Globus pallidus (tissue), 1 donor: ENCODE measurements at places on chromosomes 11 and 22.

- DNase-seq = no peak
Measured at GRCh38 chr22:45358127-45358526, 48.4 kb downstream of the FAM118A start.

DNA sequence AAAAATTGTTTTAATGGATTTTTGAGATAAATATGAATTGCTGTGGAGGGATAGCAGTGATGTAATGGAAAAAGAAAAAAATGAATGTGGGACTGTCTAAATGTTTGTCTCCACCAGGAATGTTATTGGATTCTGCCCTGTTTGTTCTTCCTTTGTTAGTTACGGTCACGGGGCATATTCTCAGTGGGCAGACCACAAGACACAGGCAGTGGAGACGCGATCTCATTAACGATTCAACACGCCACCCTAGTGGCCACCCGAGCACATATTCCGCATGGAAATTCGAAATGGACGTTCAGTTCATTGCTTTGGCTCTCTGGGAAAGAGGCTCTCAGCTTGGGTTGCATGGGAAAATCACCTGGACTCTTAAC lies 151.8 kb upstream of the TTC12 start:
- DNase-seq = peak; percentile 92

- DNase-seq = no peak
Measured at GRCh38 chr11:15276621-15277020, 161.9 kb downstream of the INSC start.

- DNase-seq = peak; percentile 77
Measured at GRCh38 chr22:17436382-17436980, 67.2 kb downstream of the CECR2 start.

DNA sequence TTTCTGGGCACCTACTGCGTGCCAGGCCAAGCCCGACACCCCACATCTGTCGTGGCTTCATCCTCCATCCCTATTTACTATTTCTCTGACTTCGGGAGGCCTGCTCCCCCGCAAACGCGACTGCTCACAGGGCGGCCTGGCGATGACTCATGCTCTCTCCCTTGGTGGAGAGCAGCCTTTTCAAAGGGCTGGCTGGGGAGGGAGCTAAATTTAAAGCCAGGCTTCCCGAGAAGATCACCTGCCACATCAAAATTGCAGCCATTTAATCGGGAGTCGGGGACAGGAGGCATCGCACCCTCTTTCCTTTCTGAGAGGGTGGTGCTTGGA lies 24.9 kb upstream of the SHISAL1 start:
- no peak for DNase-seq

DNA sequence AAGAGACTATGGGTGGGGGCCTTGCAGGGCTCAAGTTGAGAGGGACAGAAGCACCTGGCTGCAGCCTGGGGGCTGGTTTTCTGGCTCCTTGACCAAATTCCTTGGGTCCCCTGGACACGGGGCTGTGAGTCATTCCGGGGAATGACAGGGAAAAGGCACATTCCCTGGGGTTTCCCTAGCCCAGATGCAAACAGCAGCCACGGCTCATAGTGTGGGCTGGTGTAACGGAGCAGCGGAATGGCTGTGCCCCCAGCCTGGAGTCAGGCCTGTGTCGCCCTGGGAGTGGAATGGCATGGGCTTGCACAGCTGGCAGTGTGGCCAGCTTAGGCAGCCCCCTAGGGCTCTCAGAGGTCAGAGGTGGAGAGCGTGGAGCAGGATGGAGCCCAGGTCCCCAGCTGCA lies 77.6 kb upstream of the KCNQ1OT1 start:
- no peak for DNase-seq

DNA sequence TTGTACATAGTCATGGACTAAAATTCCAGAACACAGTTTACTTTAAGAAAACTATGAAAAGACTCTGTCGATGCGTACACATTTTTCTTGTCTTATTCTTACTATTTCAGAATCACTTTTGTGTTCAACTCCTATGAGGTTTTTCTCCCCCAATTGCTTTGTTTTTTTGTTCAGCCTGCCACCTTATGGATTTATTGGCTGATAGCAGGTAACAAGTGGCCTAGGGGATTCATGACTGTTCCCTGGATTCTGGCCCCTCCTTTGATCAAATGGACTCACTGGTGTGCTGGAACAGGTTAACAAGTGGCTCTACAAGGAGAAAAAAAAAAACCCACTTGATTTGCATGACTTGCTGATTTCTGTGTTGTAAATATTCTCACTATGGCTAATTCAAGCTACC lies 10.6 kb downstream of the MMP20 start:
- DNase-seq = no peak

- DNase-seq = no peak
Measured at GRCh38 chr22:44217346-44217745, 36.6 kb downstream of the PARVG start.

- DNase-seq = no peak
Measured at GRCh38 chr11:36054628-36055027, 110.8 kb downstream of the LDLRAD3 start.

DNA sequence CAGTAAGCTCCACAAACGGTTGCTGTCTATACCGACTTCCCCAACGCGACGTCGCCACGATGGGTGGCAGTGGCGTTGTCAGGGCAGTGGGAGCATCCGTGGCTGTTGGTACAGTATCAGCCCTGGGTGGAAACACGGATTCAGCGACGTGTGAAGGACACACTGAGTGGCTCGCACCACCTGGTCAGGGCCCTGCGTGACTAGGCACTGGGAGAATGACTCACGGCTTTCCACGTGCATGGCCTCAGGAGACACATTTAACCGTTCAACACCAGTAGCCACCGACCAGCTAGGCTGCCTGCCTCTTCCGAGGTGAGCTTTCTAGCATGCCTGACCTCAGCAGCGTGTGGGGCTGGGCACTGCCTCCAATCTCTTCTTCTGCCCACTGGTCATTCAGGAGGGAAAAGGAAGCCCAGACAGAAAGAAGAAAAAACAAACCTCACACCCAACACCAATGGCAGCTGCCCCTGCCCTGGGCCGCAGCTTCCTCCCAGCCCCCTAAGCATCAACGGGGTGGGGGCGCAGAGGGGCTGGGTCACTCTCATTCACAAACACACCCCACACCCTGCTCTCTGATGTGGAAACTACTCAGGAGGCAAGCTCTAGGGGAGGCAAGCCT lies 59.0 kb downstream of the MYH9 start:
- DNase-seq = no peak

GRCh38 chr11:6022956-6023355 lies 7.6 kb downstream of the OR56A1 start:
- DNase-seq = peak; percentile 2

- DNase-seq = no peak
Measured at GRCh38 chr11:34263441-34264091, 94.2 kb downstream of the ABTB2 start.

GRCh38 chr11:43316451-43316850 lies 4.7 kb downstream of the API5 start:
- DNase-seq = no peak

DNA sequence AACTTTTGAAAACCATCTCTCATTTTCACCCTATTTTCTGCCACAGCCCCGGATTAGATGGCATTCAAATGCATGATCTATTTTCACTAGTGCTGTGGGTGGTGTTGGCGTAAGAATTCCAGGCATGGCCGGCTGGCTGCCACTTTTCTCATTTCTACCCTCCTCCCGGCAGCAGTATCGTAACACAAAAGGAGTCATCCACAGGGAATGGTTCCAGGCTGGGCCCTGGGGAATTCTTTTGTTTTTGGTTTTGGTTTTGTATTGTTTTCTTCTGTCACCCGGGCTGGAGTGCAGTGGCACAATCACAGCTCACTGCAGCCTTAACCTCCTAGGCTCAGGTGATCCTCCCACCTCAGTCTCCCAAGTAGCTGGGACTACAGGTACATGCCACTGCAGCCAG lies 13.8 kb downstream of the JAML start:
- DNase-seq = no peak

GRCh38 chr22:26394777-26395176 lies 34.3 kb upstream of the ASPHD2 start:
- no peak for DNase-seq

GRCh38 chr22:33882991-33883390 lies 37.3 kb downstream of the LARGE1 start:
- DNase-seq = no peak

- DNase-seq = no peak
Measured at GRCh38 chr11:26229257-26229656, 102.7 kb upstream of the ANO3 start.

DNA sequence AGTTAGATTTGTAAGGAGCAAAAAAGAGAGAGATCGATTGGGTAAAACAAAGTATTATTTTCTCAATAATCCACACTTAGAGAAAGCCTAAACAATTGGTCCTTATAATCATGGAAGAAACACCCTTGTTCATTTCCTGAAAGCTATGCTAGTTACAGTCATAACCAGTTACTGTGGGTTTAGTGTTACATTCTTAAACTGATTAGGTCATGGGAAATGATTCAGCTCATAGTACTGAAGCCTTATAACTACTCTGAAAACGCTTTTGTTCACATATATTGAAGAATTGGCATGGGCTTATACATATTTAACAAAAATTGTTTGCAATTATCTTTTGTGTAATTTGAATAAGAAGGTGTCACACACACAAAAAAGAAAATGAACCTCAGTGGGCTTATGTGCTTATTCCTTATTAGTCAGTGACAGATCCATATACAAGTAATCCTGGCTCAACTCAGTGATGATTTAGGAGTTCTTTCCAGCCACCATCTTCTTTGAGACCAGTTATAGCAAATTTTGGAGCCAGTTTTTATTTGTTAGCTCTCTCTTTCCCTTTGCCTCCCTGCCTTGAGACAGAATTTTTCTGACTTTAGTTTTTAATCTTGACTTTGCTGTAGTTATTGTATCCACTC lies 198.5 kb upstream of the CTSC start:
- DNase-seq = no peak

- DNase-seq = no peak
Measured at GRCh38 chr11:46493791-46494190, 100.0 kb downstream of the AMBRA1 start.

- DNase-seq = no peak
Measured at GRCh38 chr22:25919452-25919851, 177.5 kb downstream of the MYO18B start.

- DNase-seq = no peak
Measured at GRCh38 chr11:83613767-83614121, 327.6 kb upstream of the CCDC90B start.

DNA sequence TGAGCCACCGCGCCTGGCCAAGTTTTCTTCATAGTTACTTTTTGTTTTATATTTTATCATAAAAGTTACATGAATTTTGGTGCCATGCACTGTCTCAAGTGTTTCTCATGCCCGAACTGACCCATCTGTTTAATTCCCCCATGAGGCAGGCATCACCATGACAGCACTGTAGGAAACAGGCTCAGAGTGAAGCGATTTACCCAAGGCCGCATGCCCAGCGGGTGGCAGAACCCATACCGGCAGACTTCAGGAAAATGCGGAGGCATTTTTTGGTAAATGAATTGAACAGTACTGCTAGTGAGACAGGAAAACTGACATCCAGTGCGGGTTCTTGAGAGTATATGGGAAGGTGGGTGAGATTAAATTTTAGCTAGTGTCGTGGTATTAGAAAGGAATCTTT lies 19.0 kb downstream of the CECR2 start:
- DNase-seq = no peak

- DNase-seq = no peak
Measured at GRCh38 chr11:63951779-63952536, 13.2 kb downstream of the NAA40 start.

DNA sequence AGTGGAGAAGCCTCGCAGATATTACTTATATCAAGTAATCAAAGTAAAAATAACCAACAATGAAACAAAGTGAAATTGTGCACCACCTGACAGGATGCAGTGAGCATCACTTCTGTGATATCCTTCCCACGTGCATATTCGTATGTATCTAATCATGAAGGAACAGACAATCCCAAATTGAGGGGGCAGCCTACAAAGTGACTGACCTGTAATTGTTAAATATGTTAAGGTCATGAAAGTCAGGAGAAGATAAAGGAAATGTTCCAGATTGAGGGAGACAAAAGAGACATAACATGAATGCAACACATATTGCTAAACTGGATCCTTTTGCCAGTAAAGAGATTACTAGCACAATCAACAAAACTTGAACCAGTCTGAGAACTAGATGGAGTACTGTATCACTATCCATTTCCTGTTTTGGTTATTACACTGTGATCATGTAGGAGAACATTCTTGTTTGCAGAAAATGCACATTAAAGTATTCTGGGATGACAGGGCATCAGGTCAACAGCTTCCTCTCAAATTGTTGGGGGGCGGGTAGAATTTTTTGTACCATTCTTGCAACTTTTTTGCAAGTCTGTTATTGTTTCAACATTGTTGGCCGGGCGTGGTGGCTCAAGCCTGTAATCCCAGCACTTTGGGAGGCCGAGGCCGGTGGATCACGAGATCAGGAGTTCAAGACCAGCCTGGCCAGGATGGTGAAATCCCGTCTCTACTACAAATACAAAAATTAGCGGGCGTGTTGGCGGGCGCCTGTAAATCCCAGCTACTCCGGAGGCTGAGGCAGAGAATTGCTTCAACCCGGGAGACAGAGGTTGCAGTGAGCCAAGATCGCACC lies 2.0 kb downstream of the SBF2 start:
- no peak for DNase-seq

- no peak for DNase-seq
Measured at GRCh38 chr11:95850137-95850536, 59.8 kb downstream of the CEP57 start.

GRCh38 chr22:50376085-50376651 lies 33.0 kb downstream of the PPP6R2 start:
- DNase-seq = no peak

DNA sequence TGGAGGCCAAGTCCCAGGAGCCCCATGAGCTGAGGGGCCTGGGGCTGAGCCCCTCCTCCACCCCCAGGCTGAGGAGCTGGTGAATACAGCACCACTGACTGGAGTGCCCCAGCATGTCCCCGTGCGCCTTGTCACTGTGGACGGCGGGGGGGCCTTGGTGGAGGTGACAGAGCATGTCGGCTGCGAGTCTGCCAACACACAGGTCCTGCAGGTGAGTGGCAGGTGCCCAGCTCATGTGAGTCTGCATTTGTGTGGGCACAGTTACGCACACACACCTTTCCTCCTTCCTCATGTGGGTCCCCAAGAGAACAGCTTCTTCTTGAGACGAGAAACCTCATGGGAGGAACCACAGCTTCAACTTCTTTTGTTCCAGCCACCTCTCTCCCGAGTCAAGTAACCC lies 7.7 kb downstream of the TMEM132A start:
- DNase-seq = no peak

DNA sequence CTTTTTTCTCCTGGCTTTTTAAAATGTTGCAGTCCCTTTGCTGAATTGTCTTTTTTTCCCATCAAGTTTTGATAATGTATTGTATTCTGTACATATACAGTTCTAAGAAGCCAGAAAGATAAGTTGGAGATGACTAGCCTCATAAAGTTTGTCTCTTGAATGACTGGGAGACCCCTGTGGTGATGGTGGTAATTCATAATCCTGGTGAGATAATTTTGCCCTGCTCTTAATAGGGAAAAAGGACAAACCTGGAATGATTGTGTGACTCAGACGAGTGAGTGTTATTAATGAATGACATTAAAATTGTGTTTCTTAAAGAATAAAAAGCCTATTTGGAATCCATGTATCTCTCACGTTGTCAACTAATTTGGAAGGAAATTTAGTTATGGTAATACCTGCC lies 1.2 kb downstream of the HIKESHI start:
- DNase-seq = no peak
